Endothelial cell of umbilical vein (primary cell): ENCODE measurements at places on chromosomes 12 and 14.

- no peak for DNase-seq
These were observed 80.9 kb upstream of the SLC38A2 start for GRCh38 chr12:46453428-46453827.

DNA sequence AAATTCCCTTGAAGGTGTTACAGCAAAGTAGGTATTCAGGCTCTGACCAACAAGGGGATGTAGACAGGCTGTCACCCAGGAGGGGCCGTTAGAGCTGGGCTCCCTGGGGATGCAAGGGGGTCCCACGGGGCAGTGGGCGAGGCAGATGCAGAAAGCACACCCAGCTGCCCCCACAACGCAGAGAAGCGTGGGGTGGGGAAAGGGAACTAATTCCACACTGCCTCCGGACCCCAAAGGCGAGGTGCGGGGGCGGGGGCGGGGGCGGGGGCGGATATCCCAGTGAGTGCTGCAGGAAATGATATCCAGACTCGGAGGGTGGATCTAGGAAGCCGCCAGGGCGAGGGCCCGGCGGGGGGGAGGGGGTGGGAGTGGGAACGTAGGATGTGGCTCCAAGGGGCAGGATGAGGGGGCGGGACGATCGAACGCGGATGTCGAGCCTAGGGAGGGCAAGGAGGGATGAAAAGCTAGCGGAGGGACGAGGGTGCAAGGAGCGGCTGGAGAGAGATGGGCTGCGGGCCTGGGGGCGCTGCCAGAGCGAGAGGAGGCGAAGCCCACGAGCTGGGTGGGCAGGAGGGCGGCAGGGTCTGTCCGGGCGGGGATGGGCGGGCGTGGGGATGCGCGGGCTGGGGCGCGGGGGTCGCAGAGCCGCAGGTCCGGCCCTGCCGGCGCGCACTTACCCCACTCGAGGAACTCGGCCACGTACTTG lies 874 bp downstream of the CDC42BPB start:
- DNase-seq: peak; percentile 88

- DNase-seq: no peak
These were observed 49.4 kb downstream of the SLC16A7 start for GRCh38 chr12:59645242-59645641.

- no peak for DNase-seq
These were observed 940.8 kb downstream of the SLC6A15 start for GRCh38 chr12:83971781-83972180.

DNA sequence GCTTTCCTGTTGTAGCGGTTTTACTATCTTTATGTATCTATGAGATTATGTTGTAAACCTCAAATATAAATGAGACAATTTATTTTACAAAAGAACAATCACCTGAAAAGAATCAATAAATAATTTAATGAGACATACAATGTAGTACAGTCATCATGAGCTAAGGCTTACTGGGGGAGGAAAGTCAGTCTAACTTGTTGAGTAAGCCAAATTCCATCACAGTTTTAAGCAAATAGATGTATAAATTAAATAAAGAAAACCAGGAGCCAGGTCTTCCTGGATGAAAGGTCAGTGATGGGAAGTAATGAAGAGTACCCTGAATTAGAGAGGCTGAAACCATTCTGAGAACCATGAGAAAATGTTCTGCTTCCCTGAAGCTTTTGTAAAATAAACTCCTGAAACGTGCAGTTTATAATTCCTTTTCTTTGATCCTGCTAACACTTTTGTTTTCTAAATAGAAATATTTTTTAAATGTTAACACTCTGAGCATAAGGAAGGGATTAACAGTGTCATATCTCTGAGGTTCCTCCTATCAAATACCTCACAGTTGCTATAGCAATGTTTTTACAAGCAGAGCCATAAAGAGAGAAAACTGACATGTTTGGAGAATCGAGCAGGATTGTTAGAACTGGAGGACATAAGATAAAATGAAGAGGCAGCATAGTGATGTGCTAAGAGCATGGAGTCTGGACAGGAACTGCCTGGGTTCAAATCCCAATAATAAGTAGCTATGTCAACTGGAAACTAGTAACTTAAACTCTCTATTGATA lies 444.9 kb upstream of the FOXG1 start:
- no peak for DNase-seq

- DNase-seq: no peak
These were observed 274.7 kb downstream of the SEC23A start for GRCh38 chr14:38828183-38828827.

DNA sequence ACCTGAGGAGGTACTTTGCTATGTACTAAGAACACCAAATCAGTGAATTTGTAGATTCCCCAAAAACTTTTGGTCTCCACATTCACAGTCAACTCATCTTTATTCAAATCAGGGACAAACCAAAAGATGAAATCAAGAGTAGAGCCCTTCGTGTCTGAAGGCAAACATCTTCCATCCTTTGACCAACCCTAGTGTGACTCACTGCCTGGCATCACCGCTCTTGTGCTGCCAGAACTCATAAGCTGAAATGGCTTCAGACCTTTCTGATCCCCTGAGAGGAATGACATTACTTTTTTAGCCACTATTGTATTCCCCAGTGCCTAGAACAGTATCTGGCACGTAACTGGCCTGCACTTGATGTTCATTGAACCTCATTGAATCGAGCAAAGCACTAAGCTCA lies 50.1 kb downstream of the GOLGA5 start:
- DNase-seq: no peak

DNA sequence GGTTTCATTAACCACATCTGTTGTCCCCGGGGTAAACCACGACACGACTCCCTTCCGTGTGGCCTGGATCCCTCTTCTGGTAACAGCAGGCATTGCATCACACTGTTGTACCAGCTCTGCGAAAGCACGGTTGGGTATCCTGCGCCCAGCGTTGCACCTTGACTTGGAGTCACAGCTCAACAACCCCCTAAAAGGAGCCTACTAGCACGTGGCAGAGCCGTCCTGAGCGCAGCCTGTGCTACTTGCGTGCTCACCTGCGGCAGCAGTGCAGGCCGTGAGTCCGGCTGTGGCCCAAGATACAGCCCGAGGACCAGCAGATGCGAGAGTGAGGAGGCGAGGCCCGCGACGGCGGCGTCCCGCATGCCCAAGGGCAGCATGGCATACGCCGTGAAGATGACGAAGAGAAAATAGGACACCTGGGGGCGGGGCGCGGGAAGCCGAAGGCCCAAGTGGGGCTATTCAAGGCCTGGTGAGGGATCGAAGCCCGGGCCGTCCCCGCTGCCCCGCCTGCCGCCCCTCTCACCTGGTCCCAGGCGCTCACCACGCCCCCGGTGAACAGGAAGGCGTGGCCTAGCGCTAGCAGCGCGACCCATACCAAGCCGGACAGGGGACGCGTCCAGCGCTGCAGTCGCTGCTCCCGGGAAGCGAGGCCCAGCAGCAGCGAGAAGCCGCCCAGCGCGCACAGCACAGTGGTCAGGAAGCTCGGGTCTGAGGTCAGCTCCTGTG lies 2.4 kb downstream of the ADCY4 start:
- peak; percentile 45 for DNase-seq

DNA sequence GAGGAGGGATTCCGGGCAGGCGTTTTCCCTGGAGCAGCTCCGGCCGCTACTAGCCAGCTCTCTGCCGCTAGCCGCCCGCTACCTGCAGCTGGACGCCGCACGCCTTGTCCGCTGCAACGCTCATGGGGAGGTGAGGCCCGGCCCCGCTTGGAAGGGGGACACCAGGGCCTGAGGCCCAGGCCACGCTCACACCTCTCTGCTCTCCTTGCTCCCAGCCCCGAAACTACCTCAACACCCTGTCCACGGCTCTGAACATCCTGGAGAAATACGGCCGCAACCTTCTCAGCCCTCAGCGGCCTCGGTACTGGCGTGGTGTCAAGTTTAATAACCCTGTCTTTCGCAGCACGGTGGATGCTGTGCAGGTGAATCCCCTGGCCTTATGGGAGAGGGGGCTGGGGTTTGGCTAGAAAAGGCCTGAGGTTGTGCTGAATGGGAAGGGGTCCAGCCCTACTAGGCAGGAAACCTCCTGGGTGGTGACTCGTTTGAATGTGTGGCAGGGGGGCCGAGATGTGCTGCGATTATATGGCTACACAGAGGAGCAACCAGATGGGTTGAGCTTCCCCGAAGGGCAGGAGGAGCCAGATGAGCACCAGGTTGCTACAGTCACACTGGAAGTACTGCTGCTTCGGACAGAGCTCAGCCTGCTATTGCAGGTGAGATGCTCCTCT lies 597 bp downstream of the RNF31 start:
- DNase-seq: no peak

DNA sequence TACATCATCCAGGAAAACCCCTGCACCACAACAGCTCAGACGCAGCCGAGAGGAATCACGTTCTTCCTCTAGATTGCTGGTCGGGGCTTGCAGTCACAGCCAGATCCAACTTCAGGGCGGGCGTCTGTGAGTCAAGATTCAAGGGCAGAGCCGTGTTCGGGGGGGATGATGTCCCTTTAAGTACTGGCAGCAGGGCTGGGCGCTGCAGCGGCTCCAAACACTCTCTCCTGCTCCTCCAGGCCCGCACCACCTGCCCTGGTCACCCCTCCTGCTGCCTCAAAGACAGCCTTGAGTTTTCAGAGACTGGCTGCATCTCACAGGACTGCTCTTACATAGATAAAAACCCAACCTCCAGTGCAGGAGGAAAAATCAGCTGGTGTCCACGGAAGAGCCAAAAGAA lies 68.3 kb downstream of the KDM2B start:
- DNase-seq: no peak

DNA sequence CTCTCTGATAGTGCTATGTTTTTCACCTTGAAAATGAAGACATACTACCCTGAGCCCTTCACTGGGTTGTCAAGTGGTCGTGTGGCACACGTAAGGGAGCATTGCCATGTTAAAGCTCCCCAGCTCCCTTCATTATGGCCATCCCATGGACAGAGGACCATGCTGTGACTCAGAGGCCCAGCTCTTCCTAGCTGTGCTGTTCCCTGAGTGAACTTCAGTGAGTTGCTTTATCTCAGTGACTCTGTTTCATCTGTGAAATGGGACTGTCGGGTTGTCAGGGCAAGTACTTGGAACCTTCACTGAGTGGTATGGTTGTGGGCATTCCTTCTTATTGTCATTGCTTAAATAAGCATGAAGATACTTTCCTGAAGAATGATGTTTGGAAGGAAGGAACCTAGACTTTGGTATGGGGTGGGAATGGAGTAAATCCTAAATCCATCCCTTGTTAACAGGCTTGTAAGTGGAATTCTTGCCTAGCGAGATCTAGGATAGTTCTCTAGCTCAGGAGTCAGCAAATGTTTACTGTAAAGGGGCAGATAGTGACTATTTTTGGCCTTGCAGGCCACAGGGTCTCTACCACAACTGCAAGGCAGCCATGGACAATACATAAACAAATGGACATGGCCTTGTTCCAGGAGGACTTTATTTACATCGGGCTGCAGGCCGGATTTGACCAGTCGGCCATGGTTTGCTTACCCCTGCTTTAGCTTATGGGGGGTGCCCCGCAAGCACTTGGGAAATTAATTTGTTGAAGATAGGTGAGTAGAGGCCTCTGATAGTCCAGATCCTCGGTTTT lies 283.5 kb downstream of the ZFP36L1 start:
- no peak for DNase-seq

- DNase-seq: no peak
These were observed 72.2 kb upstream of the PLEKHG3 start for GRCh38 chr14:64632056-64632455.

GRCh38 chr14:97878727-97879126 lies 1081.5 kb downstream of the VRK1 start:
- DNase-seq: no peak

DNA sequence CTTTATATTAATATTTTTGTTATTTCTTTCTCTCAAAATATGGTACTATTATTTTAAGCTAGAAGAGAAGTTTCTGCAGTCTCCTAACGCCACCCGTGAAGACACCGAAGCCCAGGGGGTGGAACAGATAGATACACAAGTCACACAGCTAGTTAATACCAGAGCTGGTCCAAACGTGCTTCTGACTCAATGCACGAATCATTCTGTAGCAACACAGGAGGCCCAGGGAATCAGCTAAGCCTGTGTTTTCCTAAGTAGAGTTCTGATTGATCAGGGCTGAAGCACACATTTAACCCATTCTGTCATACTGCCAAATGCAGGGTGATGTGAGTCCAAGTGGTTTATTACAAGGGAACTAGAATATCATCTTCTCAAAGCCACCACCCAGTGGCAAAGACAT lies 116.9 kb upstream of the PWP1 start:
- no peak for DNase-seq

- DNase-seq: peak; percentile 89
These were observed 17.4 kb upstream of the KRT7 start for GRCh38 chr12:52215587-52216031.

DNA sequence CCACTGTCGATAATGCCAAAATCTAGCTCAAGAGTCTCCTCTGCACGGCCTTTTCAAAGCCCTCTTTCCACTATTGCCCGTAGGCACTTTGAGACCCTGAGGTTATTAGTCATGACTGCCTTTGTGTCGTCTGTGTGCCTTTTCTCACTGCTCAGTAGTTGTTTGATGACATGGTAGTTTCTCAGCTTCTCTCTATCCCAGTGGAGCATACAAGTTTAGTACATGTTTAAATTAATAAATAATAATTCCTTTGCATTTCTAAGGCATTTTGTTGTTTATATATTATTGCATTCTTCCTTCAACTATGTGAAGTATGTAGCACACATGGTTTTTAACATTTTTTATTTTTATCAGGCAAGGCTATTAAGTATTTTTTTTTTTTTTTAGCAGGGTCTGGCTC lies 458.1 kb downstream of the PCNX1 start:
- no peak for DNase-seq

DNA sequence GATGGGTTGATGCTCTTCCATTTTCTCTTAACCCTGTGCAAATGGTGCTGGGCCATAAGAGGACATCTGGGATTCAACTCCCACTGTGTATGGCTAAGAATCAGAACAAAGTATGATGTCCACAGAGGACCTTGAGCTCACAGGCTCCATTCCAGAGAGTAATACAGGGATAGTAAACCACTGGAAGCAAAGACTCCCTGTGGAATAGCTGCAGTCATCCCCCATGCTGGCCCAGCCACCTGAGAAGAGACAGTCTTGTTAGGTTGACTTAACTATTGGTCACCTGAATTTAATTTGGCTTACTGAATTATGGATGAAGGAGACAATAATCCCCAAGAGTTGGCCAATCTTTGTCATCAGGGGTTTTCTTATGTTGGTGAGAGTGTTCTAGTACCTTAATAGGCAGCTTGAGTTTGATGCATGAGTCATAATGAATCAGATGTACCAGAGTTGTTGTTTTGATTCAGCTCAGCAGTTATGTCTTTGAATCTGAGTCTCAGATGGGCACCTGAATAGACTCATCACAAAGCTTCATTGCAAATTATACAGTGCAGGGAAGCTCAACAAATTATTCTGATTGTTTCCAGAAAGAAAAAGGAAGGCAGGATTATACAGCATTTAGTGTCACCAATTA lies 122.7 kb downstream of the SSPN start:
- DNase-seq: peak; percentile 74

DNA sequence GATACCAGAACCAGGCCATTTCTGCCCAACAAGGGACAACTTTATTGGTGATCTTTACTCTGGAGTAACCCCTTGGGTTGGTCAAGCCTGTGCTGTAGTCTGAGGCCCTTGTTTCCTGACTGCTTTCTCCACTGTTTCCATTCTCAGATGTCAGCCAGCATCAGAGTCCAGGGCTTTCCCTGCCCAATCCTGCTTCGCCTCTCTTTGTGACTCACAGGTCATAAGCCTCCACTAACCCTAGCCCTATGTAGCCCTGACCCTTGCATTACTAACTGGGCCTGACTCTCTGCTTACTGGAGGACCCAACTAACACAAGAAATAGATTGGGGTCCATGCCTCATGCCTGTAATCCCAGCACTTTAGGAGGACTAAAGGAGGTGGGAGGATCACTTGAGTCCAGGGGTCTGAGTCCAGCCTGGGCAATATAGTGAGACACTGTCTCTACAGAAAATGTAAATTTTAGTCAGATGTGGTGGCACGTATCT lies 8.6 kb upstream of the SNRNP35 start:
- DNase-seq: no peak
